H9 (cell line): ENCODE measurements at places on chromosomes 16 and 17.
A peak's percentile ranks its signal among the peaks of the same experiment; 100 is the strongest.

- no peak for DNase-seq
These were observed 40.3 kb upstream of the SREBF1 start for GRCh38 chr17:17876959-17877528.

- no peak for DNase-seq
These were observed 70.3 kb downstream of the CREBBP start for GRCh38 chr16:3810198-3810664.

DNA sequence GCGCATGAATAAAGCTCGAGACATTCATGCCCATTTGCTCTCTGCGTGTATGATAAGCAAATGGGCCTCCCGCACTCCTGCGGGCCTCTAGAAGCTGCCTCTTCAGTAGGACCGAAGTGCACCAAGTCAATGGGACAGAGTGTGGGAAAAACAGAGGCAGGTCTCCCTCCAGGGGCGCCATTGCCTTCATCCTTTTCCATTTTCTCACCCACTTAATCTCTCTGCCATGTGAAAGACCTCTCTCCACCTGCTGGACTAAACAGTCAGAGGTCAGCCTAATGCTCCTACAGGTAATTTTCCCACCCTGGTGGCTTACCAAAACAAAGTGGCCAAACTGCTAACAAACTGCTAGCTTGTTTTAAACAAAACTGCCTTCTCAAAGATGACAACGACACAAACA, 210.9 kb downstream of the ZFHX3 start:
- DNase-seq, result peak; percentile 66

DNA sequence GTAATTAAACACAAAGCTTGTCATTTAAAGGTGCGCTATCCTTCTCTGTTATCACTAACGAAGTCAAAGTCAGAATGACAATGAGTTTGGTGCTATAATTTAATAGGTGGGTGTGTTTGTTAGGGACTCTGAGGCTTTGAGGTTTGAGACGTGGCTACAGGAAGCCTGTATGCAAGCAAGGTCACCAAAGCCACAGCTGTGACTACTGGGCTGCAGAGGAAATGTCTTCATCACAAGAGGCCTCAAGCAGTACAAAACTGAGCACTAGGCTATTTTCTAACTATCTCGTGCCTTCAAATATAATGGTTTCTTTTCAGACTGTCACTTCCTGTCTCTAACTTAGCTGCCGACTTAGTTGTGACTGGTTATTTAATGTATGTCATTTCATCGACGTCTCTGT, 141.2 kb downstream of the AATF start:
- no peak for DNase-seq

DNA sequence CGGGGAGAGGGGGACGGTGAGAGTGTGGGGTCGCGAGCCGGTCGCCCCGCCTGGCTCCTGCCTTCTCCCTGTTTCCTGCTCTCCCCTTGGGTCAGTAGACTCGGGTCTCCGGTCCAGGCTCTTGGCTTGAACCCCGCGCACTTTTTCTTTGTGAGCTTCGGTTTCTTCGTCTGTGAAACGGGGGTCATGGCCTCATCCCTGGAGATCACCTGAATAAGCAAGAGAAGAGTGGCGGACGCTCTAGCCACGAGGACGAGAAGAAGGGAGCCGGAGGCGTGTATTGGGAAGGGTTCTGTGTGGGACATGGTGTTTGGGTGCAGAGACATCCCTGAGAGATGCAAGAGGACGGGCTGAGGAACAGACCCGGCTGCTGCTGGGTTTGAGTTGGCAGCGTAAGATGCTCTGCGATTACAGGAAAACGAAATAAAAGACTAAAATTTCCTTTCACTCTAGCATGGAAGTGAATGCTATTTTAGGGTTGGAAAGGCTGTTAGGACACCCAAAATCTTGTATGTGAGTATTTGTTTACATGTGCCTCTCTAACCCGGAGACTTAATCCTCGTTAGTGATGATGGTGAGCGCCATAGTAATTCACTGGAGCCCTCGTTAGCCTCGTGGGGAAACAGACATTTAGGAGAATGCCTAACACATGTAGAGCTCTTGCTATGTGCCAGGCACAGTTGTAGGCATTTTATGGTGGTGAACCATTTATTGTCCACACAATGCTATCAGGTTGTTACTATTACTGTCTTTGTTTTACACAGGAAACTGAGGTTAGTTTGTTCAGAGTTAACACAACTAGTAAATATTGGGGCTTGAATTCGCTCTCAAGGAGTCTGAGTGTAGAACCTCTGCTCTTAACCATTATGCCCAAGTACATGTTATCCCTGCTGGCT, 646 bp downstream of the KIF22 start:
- no peak for DNase-seq

GRCh38 chr16:78638371-78638770, 538.9 kb downstream of the WWOX start:
- no peak for DNase-seq

DNA sequence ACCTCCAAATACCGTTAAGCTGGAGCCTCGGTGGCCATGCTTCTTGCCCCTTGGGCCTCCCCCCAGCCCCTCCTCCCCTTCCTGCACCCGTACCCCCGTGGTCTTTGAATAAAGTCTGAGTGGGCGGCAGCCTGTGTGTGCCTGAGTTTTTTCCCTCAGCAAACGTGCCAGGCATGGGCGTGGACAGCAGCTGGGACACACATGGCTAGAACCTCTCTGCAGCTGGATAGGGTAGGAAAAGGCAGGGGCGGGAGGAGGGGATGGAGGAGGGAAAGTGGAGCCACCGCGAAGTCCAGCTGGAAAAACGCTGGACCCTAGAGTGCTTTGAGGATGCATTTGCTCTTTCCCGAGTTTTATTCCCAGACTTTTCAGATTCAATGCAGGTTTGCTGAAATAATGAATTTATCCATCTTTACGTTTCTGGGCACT, 928 bp downstream of the HBA1 start:
- DNase-seq, result no peak

GRCh38 chr17:72053449-72053848, 67.4 kb upstream of the SOX9 start:
- DNase-seq, result peak; percentile 61

GRCh38 chr17:34993031-34993430, 12.7 kb downstream of the LIG3 start:
- DNase-seq, result no peak

- DNase-seq, result peak; percentile 94
These were observed 15.4 kb downstream of the SMTNL2 start for GRCh38 chr17:4599505-4600281.

- no peak for DNase-seq
These were observed 277.8 kb upstream of the CDH5 start for GRCh38 chr16:66088681-66089080.

DNA sequence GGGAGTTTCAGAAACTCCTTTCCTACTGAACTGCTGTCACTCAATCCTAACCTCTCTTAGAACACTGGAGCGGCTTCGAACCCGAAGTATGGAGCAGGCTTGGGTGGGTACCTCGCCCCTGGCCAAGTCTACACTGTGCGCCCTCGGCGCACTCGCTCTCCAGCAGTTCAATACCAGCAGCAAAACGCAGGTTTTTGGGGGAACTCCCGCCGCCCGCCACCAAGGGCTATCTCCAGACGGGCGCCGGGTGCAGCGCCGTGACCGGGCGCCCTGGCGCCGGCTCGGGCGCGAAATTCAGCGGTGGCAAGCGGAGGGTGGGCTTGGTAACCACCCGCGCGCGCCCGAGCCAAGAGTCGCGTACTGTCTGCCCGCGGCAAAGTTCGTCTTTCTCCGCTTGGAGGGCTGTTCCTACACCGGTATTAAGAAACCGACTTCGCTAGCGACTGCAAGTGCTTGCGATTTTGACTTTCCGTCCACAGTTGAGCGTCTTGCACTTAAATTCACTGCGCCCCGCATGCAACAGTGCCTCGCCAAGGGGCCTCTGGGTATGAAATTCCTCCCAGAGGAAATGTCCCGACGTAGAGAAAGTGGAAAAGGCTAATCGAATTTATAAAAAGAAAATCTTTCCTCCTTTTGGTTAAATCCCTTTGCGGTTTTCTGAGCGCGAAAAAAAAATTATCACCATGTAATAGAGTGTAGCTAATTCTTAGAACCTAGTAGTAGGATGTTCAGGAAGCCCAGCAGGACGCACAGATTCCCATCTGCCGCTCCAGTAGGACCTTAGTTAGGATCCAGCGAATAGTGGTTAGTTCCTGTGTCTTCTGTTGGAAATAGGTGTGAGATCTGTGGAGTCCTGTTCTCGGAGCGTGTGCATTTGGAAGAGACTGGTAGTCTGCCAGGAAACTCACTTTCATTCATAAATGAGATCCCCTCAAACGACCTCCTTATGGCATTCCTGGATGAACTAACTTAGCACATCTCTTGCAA, 5.0 kb upstream of the SALL1 start:
- DNase-seq, result no peak

DNA sequence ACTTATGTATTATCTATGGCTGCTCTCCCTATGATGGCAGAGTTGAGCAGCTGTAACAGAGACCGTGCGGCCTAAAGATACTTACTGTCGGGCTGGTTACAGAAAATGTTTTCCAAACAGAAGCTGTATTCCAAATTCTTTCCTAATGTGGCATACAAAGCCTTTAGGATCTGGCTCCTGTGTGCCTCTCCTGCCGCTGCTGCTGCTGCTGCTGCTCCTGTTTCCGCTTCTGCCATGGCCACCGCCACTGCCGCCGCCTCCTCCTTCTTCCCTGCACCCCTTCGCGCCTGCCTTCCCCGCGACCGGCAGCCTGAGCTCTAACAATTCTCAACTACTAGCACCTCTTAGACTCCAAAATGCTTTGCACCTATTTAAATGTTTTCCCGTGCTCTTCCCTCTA, 263.9 kb upstream of the TBX2 start:
- DNase-seq, result no peak

DNA sequence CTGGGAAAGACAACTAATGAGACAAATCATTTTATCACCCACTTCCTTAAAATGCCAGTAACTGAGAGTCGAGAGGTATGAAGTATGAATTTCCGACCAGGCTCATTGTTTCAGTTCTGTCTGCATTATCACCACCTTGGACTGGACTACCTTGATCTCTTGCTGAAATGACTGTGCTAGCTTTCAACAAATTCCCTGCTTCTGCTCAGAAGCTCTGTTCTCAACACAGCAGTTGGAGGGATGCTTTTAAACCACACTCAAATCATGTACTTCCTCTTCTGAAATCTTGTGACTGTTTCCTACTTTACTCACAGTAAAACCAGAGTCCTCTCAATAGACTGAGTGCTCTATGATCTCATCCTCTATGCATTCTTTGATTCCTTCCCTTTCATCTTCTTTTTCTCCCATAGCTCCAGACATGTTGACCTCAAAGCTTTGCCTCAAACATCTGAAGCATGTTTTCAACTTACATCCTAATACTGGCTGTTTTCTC, 195.8 kb downstream of the KCNJ2 start:
- DNase-seq, result no peak

DNA sequence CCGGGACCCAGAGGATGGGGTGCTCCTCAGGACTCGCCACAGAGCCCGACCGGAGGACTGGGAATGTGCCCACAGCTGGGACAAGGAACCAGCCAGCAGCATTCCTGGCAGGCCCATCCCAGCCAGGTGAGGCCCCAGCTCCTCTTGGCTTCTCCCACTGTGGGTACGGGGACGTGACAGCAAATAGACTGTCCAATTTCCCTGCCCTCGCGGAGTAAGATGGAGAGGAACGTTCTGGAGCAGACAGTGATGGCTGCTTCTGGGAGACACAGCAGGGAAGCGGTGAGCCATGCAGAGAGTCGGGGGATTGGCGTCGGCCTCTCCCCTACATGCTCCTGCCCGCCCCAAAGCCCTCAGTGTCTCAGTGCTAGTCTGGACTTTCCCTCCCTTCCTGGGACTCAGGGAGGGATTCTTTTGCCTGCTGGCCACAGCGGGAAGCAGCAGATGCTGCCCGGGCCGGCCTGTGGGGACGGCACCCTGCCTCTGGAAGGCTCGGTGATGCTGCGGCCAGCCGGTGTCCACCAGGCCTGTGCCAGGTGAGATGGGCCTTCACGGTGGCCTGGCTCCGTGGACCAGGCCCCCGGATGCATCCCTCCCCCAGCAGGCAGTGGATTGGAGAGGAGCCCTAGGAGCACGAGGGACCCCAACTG, 89.1 kb downstream of the SEC14L1 start:
- DNase-seq, result no peak

DNA sequence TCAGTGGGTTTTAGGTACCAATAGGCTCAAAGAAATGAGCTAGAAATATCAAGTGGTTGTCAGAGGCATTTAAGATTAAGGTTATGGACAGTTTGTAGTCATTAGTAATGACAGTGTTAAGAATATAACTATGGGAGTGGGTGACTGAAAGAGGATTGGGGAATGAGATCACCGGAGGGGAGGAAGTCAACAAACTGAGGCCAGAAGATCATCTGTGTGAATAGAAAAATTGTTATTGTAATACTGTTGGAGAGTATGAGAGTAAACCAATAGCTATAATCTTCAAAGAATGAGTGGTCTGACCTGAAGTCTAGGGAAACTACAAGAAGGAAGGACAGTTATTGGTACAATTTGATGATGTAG, 197.1 kb downstream of the TANC2 start:
- DNase-seq, result no peak

DNA sequence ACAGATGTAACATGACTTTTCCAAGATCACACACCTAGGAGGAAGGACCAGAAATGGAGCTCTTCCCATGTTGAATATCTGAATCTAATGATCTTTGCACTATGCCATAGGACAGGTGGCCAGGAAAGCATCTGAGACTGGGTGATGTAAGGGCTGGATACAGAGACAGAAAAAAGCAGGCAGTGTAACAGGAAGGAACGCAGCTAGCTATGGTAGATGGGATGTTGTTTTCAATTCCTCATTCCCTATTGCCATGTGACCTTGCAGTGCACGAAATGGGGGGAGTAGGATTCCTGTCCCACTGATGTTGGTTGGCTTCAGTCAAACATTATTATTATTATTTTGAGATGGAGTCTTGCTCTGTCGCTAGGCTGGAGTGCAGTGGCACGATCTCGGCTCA, 3.7 kb upstream of the NPIPB15 start:
- DNase-seq, result no peak

- DNase-seq, result no peak
These were observed 7.0 kb downstream of the CRHR1 start for GRCh38 chr17:45791041-45791582.

DNA sequence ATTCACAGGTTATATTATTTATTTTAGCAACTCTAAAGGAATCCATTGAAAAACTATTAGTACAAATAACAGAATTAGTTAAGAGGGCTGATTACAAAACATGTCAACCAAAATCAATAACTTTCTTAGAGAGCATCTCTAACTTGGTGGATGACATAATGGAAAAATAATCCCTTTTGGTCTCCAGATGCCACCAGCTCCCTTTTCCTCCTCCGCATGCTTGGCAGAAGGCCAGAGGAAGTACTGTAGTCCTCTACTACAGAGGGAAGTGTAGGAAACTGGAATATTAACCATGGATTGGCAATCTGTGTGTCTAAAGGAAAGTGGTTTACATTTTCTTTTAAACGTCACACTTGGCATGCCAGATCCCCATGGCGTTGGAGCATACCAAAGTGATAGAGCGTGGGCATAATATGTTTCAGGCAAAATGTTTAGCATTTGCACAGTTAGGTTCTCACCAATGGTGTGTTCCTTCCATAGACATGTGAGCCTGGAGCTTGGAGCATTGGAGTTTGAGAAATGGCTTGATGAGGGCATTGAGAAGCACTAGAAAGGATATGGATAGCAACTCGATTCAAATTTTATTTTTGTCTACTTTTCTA, 106.3 kb downstream of the PRKCB start:
- no peak for DNase-seq
